LHCN-M2 (cell line): ENCODE measurements at places on chromosomes 12 and 14.

DNA sequence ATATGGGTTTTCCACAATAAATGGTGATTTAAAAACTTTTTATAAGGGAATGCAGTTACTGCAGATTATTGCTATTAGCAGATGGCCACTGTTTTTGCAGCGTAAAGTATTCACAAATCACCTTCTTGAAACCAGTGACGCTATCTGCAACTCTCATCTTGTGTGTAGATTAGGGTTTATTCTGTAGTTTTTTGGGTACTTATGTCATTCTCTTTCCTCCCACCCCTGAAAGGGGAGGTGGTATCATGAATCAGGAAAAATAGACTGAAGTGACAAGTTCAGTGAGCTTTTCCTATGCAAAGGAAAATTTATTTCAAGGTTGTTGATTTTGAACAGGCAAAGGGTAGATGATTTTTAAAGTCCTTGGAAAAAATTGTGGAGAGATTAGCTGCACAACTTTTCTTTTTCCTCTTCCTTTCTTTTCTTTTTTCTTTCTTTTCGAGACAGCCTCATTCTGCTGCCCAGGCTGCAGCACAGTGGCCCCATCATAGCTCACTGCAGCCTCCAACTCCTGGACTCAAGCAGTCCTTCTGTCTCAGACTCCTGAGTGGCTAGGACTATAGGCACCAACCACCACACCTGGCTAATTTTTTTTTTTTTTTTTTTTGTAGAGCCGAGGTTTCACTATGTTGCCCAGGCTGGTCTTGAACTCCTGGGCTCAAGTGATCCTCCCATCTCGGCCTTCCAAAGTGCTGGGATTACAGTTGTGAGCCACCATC lies 1.6 kb downstream of the FRS2 start:
- no peak for DNase-seq

GRCh38 chr14:97894552-97894951 lies 1097.4 kb downstream of the VRK1 start:
- DNase-seq, result no peak

DNA sequence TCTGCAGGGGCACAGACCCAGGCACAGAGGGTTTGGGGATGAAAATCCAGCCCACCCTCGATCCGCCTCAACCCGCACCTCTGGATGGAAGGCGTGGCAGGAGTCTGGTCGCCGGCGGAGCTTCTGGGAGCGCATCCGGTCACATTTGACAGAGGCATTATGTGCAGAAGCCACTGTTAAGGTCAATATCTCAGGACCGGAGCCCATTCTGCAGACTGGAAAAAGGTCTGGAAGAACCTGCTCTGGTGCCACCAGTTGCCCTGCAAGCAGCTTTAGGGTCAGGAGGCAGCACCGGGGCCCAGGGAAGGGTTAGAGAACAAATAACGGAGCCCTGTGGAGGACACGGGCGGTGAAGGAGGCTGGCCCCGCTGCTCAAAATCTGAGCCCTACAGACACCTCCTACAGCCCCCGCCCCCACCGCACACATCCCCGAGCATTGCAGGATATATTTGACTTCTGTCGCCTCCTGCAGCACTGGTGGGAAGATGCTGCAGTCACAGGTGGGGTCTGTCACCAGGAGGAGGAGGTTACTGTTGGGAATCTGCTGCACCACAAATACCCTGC lies 25.1 kb upstream of the LRTM2 start:
- DNase-seq, result no peak

DNA sequence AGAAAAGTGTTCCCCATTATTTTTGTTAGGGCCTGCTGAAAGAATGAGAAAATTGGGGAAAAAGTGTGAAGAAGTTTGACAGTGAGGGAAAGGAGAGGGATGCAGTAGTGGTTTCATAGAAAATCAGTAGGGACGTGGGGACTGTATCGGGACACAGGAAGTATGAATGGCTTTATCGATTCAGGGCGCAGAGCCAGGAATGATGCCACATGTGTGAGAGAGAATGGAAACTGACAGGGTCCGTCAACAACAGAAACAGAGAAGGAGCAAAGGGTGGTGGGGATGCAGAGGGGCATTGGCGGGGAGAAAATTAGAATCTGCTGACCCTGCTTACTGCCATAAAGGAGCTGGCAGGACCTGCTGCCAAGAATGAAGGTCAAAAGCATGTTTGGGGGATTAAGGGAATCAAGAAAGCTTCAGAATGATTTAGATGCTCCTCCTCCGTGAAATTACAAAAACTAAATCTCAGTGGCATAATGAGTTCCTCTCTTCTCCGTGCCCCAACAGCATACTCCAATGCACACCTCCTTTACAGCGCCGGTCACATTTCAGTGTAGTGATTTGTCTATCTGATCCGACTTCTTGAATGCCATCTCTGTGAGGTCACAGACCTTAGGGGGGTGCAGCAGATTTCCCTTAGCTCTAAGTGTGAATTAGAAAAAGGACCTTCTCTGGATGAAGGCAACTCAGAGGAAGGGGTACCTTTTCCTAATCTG lies 92.6 kb downstream of the EMP1 start:
- no peak for DNase-seq

DNA sequence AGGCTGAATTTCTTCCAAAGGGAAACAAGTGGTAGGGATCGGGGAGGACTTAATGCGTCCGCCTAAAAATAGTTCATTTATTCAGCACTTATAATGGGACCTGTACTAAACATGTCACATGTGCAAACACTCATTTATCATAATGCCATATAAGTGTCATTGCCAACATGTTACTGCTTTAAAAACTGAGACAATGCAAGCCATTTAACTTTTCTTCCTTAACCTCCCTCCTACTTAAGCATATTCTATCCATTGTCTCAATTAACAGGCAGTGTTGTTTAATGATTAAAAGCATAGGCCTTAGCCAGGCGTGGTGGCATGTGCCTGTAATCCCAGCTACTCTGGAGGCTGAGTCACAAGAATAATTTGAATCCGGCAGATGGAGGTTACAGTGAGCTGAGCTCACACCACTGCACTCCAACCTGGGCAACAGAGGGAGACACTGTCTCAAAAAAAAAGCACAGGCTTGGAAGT lies 13.5 kb upstream of the SCFD1 start:
- DNase-seq, result peak; percentile 67

DNA sequence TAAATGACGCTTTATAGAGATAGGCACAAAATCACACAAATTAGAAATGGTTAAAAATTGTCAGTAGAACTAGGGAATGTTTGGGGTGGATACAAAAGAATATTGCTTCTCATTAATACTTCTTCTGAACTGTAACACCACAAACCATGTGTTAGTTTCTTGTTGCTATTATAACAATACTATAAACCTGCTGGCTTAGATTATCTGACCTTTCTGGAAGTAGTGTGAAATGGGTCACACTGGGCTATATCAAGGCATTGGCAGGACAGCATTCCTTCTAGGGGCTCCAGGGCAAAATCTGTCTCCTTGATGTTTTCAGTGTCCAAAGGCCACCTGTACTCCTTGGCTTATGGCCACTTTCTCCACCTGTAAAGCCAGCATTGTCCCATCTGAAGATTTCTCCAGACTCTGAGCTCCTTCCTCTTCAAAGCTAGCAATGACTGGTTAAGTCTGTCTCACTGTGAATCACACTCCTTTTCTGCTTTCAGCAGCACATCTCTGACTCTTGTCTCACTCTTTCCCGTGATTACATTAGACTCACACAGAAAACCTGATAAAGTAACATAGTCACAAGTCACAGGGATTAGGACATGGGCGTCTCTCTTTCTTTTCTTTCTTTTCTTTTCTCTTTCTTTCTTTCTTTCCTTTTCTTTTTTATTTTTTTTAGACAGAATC lies 86.3 kb downstream of the SLC15A4 start:
- no peak for DNase-seq

DNA sequence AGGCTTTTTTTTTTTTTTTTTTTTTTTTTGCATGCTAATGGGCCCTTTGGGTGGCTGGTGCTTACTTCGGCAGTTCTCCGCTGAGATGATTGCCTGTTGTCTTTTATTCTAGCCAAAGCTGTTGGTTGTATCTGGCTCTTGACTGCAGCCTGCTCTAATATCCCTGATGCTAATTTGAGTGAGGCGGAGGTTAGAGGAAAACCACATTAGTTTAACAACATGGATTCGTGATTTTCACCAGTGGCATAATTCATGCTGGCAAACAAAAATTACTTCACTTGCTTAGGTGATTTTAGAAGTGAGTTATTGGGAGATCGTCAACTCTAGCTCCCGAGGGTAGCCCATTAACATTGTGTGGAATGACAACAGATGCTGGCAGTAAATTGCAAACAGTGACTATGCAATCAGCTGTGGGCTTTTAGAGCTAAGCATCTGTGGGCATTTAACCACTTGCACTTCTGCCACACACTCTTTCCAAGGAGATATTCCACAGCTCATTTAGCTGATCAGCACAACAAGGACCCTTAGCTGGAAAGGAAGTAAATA lies 97.6 kb upstream of the ZDHHC17 start:
- DNase-seq, result no peak

DNA sequence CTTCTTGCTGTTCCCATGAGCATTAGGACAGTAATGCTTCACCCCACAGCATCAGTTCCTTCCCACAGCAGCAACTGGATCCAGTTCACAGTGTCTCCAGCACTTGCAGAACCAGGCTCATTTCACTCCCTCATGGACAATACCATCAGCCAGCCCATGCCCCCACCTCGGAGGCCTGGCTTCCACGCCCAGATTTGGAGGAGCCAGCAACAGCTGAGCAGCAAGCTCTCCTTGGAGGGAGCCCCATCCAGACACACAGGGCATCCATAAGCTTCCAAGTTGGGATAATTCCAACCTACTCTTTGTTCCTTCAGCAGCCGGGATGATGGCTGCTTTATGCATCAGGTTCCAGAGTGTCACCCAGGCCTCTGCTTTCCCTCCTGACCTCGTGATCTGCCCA lies 250.0 kb downstream of the GLT1D1 start:
- no peak for DNase-seq

GRCh38 chr14:94581127-94581999 lies at the start of gene SERPINA5:
Gene SERPINA5 (plus strand): TSS chr14:94581426. CDS start chr14:94587363, 5,937 bp downstream.
- DNase-seq, result peak; percentile 7

- no peak for DNase-seq
Observed at GRCh38 chr14:90600619-90601018, 203.8 kb downstream of the CALM1 start.

DNA sequence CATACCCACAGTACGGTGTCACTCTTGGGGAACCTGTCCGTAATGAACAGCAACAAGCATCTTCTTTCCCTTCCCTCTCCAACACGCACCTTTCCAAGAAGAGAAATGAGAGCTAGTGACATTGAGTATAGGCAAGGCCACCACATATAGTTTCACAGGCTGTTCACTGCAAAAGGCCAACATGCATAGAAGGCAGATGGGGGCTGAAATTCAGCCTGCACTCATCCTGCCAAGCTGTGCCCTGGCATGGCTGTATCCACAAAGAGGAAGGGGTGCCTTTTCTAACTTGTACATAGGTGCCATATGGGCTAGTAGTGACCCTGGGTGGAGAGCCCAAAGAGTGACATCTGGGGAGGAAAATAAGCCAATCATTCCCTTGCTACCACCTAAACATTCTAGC lies 169.6 kb downstream of the ZFP36L1 start:
- no peak for DNase-seq

DNA sequence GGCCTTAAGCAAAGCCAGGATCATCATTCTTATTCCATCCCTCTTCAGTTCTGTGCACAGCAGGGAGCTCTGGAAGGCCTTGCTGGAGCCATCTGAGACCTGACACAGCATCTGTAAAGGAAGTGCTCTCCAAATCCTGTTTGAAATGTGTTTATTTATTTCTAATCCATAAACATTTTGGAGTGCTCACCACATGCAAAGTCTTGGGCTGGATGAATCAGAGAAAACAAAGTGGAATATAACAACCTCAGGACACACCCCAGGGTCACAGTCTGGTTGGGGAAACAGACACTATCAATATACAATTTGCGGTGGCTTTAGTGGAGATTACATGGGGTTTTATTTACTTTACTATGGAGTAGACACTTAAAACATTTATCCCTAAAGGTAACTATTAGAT lies 54.3 kb downstream of the BMP4 start:
- DNase-seq, result no peak

DNA sequence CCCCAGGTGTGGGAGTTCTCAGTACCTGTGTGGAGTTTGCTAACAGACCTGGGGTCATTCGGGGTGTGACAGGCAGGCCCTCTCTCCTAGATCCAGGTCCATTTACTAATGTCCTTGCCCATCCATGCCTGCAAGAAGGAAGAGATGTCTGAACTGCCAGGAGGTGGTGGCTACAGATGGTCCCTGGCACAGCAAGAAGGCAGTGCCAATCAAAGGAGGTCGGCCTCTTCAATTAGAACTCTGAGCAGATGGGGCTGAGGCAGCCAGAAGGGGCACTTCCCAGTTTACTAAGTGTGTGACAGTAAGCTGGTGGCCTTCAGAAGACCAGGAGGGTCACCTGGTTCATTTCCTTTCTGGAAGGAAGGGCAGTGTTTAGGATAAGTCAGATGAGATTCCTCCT lies 202.5 kb downstream of the CACNA1C start:
- no peak for DNase-seq

DNA sequence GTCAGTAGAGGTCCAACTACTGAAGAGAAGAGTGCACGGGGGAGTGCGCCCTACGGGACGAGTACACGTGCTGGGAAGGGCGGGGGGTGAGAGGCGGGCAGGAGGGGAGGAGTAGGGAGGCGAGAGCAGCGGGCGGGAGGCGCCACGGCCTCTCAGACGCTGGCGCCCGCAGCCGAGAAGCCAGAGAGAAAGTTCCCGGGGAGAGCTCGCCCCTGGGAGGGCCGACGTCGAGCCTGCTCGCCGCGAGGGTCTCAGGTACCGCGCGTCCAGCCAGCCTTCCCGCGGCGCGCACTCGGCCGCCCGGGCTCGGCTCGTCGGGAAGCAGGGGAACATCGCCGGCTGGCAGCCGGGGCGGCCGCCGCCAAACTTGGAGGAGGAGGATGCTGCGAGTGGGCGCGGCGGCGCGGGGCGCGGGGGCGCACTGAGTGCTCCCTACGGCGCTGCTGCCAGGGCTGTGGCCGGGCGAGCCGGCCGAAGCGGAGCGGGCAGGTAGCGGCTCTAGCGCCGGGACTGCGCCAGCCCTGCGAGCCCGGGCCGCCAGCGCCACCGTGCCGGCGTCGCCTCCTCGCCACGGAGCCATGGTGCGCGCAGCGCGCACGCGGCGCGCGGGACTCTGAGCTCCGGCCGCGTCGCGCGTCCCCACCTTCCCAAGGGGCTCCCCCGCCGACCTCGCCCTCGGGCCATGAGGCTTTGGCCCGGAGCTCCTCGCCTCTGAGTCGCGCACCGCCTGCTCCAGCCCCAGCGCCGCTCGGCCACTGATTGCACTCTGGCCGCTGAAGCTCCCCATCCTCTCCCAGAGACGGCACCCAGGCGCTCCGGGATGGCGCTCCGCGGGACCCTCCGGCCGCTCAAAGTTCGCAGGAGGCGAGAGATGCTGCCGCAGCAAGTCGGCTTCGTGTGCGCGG lies at the start of gene SLC24A4:
SLC24A4 (plus strand) TSS at position 155 of the 905 bp plus-strand sequence; CDS start at position 821, 666 bp downstream.
- DNase-seq, result no peak

GRCh38 chr12:77299001-77299400 lies 233.6 kb upstream of the E2F7 start:
- peak; percentile 27 for DNase-seq
